Left lobe of liver (tissue), 2 donors: ENCODE measurements at places on chromosomes 7 and 10.
A peak's percentile ranks its signal among the peaks of the same experiment; 100 is the strongest.

GRCh38 chr10:28721318-28721951 is 44.1 kb downstream of the BAMBI start:
- no peak for DNase-seq

DNA sequence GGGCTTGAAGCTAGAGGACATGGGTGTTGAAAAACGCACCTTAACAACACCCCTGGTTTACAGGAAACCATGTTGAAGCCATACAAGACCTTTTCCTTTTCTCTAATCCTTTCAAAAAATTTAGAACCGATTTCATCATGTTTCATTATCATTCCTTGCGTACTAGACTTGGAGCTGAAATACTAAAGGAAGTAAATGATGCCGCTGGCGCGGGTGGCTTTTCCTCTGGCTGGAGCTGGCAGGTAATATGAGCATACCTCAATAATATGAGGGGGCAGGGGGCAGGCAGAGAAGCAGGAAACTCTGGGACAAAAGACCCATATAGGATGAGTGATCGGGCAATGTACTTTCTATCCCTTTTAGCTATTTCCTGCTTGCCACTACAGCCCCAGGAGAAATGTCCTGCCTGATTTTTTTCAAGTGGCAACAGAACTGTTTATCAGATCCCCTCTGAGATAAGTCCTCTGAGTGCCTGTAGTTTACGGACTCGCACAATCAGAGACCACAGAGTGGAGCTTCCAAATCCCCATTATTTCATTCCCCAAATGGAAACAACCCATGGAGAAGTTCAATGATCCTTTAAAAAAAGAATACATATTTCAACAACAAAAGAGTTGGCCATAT is 450.1 kb downstream of the KCNMA1 start:
- DNase-seq = no peak

DNA sequence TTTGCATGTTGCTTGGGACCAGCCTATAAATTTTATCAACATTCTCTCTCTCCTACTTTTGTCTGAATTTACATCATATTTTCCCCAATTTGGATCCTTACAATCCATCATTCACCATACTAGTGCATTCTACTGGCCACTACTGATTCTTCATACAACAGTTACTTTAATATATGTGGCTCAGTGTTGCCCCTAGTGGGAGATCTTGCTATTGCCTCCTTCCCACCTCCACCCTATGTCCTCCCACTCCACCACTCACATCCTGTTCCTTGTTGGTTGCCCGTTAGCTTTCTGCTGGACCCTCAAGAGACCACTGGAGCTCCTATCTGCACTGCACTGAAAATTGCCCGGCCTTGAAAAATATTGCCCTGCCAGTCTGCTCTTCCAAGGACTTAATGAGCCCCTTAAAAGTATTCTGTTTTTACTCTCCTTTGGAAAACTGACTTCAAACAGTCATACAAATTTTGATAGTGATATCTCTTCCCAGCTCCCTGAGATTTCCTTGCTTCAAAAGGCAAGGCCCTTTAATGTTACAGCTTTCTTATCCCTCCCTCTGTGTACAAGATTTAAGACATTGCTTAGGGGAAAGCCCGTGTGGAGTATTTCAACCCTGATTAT is 243.2 kb upstream of the TMEM229A start:
- no peak for DNase-seq

GRCh38 chr7:102992938-102993717 is 80.3 kb downstream of the LRRC17 start:
- DNase-seq = no peak

DNA sequence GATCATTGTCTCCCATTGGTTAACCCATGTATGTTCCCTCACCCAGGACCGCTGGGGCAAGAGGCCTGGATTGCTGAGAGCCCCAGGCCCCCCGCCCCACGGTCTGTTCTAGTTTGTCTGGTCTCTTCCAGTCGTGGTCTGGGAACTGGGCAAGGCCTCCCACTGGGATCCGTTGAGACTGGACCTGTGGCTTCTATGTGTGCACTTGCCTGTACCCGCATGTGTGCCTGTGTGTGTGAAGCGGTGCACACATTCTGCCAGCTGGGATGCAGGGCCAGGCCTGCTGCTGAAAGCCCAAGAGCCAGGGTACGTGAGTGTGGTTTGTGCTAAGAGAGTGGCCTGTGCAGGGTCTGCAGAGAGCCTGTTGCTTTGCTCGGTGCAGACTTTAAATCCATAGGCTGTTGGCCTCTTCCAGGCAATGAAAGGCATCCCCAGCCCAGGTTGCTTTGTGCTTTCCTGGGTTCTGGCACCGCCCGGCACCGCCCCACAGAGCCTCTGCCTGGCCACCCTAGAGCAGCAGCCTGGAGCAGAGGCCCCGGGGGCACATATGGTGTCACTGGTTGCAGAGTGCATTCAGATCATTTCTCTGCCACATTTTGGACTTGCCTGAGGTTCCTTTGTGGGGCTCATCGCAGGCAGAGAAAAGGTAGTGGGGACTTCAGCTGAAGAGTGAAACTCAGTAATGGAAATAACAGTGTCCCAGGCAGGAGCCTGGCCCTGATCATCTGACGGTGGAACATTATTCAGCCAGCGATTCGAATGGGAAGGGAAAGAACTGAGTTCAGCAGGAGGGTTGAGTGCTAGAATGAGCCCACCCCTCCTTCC is 215.5 kb downstream of the GLRX3 start:
- peak; percentile 33 for DNase-seq

DNA sequence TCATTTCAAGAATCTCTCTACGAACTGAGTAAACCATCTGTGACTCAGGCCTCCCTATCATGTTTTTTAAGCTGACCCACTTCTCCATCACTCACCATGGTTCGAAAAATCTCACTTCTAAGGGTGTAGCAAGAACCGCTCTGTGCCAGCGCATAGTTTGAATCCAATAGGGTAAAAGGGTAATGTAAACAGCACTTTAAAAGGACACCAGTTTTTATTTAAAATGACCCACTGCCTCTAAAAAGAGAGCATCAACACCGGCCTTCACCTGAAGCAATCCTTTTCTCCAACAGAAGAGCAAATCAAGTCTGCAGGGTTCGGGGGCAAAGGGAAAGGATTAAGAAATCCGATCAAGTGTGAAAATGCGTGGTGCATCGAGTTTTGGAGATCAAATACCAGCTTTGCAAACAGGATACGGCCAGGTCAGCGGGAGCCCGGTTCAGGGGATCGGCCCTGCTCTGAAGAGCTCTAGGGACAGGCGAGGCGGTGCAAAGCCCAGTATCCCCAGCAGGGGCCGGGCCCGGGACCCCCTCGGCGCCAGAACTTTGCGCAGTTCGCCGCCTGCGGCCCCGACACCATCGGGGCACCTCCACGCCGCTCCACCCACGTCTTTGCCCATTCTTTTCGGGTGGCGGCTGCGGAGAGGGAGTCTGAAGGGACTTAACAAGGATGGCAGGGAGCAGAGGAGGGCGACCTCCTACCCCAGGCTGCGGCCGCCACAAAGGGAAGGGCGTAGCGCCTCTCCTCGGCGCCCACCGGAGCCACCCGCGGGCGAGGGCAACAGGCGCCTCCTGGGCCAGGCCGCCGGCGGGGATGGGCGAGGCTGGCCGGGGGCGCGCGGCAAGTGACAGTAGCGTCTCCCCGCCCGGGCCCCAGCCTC is 842 bp downstream of the NMT2 start:
- peak; percentile 67 for DNase-seq

- DNase-seq = no peak
Observed at GRCh38 chr10:23094786-23095403, 484 bp upstream of the MSRB2 start.
